Activated CD8-positive, alpha-beta memory T cell treated with anti-CD3 and anti-CD28 coated beads, Interleukin-2, amount 10 ng/mL, durations not matched to agents 7 days and 5 days (primary cell): ENCODE measurements at places on chromosomes 6 and 20. TPM values are rescaled to one million over a fixed set of nuclear protein-coding genes. Genes with fewer than 3 reads are reported as not detected.

DNA sequence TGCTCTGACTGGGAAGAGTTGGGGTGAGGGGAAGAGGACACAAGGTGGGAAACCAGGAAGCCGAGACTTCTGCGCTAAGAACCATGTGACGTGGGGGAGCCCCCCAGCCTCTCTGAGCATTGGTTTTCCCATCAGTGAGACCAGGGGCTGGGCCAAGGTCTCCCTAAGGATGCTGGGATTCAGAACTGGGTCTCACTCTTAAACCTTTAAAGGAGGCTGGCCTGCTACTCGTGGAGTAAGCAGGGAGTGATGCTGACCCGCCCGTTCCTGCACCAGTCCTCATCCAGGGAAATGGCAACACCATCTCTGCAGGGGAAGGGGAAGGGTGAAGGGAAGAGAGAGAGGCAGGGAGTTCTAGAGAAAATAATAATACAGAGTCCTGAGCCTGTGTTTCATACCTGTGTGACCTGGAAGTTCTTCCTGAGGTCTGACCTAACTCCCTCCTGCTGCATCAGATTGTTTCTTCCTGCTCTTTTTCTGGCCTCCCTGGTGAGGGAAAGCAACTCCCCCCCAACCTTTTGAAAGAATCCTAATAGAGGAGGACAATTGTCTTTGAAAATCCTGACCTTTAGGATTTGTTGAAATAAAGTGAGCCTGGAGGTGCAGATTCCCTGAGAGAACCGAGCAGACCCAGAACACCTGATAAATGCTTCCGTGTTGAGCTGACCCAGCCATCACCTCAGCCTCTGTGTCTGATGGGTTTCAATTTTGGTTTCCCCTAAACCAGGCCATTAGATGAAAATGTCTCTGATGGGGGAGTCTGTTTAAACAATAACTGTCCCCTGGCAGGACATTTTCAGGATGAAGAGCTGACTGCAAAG lies 3.0 kb upstream of the GRM4 start:
- no peak overlapping the region for H3K27ac ChIP-seq
- DNase-seq: no peak
- H3K4me1 ChIP-seq: peaks cover 7% of the 10 kb centered on the region
- no peak overlapping the region for H3K4me3 ChIP-seq

GRCh38 chr6:72260489-72260888 lies 361.4 kb upstream of the KCNQ5 start:
- H3K27ac ChIP-seq: no peak overlapping the region
- no peak overlapping the region for H3K4me3 ChIP-seq
- DNase-seq: no peak
- no peaks in the 10 kb centered on the region for H3K4me1 ChIP-seq
- H3K27me3 ChIP-seq: no peaks in the 10 kb centered on the region
- H3K36me3 ChIP-seq: no peaks in the 10 kb centered on the region

- H3K27me3 ChIP-seq: no peaks in the 10 kb centered on the region
- no peak overlapping the region for H3K27ac ChIP-seq
- H3K36me3 ChIP-seq: peaks cover 12% of the 10 kb centered on the region
- DNase-seq: no peak
- no peak overlapping the region for H3K4me3 ChIP-seq
Measured at GRCh38 chr6:88705601-88706000, 257.8 kb downstream of the RNGTT start.

DNA sequence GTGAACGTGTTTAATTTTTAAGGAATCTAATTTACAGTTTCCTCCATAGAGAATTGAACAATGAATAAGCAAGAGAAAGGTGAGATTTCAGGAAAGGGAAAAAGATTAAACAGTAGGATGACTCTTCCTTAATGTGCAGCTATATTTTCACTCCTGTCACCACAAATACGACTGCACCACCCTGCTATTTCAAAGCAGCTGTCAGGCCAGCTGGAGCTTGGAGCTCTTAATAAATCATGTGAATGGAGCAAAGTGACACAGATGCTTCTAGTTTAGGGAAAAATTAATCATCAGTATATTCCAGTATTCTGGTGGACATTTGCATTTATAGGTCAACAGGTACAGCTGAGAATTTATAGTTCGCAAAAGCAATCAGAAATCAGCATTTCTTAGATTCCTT lies 56.5 kb upstream of the PKIB start:
- H3K27ac ChIP-seq: no peak overlapping the region
- H3K4me3 ChIP-seq: no peak overlapping the region
- DNase-seq: no peak
- H3K27me3 ChIP-seq: peaks cover 11% of the 10 kb centered on the region
- no peaks in the 10 kb centered on the region for H3K4me1 ChIP-seq
- H3K36me3 ChIP-seq: no peaks in the 10 kb centered on the region

The EYA4 gene
- not detected for total RNA-seq

The BANF2 gene
- total RNA-seq: not detected

The LRRC73 gene
- total RNA-seq: 0.09 TPM

The C2 gene
- total RNA-seq: 0.80 TPM
